GM23248 (cell line): ENCODE measurements at places on chromosomes 6 and 20.
A peak's percentile ranks its signal among the peaks of the same experiment; 100 is the strongest.

GRCh38 chr20:845226-845868 is 11.8 kb downstream of the FAM110A start:
- DNase-seq = no peak

DNA sequence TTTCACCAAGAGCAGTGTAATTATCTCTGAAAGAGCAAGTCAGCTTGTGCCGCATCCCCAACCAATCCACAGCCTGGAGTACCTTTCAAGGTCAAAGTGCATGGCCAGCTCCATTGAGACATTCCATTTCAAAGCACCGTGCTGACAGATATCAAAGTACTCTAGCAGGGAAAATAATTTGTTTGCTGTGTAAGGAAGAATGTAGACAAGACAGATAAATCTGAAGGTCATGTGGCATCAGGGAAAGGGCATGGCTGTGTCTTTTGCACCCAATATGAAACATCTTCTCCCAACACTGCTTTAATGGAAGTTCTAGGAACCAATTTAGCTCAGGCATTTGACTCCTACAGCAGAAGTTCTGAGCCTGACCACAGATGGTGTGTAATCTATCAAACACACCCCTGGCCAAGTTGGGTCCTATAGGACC is 242.7 kb upstream of the TAB2 start:
- no peak for DNase-seq

DNA sequence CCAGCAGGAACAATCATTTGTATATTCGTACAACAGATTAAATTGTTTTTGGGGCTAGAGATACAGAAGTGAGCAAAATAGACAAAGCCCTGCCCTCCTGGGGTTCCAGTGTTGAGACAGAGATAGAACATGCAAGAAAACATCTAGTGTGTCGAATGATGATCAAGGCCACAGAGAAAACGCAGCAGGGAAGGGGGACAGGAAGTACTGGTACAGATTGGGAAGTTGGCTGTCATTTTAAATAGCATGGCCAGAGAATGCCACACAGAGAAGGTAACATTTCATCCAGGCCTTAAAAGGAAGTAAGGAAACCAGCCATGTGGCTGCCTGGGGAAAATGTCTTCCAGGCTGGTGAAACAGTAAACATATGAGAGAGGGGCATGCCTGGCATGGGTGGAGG is 202.6 kb upstream of the MYLIP start:
- DNase-seq = no peak

GRCh38 chr20:1317545-1318255 is 11.2 kb downstream of the SDCBP2 start:
- DNase-seq = no peak

DNA sequence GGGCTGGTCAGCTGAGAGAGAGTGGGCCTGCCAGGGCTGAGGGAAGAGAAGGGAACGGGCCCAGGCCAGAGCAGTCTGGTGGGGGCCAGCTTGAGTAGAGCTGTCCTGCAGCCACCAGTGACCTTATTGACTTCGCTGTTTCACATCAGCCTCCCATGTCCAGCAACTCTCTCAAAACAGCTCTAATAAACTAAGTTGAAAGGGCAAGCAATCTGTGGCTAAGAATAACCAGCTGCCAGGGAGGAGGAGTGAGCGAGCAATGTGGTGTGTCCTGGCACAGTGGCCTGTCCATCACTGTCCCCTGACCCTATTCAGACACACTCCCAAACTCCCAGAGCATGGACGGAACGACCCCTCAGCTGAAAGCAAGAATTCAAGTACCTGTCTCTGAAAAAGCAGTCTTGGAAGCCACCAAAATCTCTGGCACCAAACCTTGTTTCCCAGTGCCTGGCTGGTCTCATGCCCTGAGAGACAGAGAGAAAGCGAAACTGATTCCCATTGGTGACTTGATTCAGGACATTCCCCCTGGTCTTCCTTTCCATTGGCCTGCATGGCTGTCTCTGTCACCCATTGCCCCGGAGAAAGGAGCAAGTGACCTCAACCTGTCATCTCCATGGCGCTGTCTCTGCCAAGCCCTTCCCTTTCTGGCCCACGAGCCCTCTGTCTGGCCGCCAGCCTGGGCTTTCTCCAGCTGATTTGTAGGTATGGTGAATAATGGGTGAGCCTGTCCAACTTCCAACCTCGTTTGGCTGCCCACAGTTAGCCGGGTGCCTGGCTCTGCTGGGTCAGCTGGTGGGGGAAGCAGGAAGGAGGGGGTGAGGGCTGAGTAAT is at the start of gene DDO:
Gene DDO (minus strand): TSS at position 490 of the 831 bp plus-strand sequence. CDS start 2,113 bp downstream, outside the sequence.
- peak; percentile 9 for DNase-seq

GRCh38 chr6:46961232-46961631 is 39.5 kb upstream of the ADGRF5 start:
- DNase-seq = no peak

DNA sequence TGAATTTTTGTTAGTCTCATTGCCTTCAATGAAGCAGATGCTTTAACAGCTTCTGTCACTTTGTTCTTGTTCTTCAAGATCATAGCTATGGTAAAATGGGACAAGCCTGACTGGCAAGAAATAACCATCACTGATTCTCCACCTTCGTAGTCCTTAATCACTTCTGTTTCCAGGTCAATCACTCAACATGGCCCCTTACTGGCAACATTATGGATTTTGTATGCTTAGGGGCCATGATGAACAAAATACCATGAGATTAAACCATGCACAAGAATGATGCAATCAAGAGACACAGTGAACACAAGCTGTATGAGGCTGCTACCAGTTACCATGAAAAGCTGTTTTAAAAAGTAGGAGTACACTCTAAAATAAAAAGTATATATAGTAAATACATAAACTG is 32.8 kb downstream of the ADNP start:
- DNase-seq = no peak
